Stimulated activated CD4-positive, alpha-beta T cell treated with anti-CD3 and anti-CD28 coated beads, Interleukin-15, amount 100 ng/mL, for 1 hour (primary cell): ENCODE measurements at places on chromosomes 11 and 22.

GRCh38 chr11:92180664-92181251 is 43.9 kb upstream of the FAT3 start:
- no peak for DNase-seq

GRCh38 chr11:132595711-132596134 is 936.6 kb downstream of the OPCML start:
- no peak for DNase-seq

DNA sequence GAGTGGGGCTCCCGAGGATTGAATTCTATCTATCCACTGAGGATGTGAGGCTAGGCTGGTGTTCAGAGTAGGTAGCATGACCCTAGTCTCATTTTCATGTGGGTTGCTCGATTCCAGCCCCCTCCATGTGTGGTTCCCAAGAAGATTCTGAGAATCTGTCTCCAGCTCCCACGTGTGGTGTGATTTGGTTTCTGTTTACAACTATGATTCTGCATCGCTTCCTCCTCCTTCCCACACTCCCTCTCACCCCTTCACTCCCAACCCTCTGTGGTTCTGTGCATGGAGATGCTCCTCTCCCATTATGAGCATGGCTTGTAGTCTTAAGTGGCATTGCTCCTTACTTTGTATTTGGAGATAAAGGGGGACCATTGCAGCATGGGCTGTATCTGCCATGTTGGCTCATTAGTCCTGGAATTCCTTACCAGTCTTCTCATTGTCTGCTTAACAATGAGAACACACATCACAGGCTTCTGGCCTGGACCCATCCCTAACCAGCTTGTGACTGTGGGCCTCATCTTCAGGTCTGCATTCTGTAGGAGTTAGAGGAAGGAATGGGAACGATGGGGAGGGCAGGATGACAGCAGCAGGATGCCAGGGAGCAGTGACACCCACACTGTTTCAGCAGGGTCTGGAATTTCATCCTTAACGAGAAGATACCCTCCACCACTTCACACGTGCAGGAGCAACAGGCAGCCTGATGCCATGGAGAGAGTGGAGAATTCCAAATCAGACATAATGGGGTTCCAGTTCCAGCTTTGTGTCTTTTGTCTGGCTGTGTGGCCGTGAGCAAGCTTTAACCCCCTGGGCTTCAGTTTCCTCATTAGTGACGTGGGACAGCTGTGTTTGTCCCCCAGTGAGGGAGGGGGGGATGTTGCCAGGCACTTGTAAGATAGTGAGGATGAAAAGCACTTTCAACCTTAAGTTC is 86.0 kb downstream of the CCDC81 start:
- no peak for DNase-seq

DNA sequence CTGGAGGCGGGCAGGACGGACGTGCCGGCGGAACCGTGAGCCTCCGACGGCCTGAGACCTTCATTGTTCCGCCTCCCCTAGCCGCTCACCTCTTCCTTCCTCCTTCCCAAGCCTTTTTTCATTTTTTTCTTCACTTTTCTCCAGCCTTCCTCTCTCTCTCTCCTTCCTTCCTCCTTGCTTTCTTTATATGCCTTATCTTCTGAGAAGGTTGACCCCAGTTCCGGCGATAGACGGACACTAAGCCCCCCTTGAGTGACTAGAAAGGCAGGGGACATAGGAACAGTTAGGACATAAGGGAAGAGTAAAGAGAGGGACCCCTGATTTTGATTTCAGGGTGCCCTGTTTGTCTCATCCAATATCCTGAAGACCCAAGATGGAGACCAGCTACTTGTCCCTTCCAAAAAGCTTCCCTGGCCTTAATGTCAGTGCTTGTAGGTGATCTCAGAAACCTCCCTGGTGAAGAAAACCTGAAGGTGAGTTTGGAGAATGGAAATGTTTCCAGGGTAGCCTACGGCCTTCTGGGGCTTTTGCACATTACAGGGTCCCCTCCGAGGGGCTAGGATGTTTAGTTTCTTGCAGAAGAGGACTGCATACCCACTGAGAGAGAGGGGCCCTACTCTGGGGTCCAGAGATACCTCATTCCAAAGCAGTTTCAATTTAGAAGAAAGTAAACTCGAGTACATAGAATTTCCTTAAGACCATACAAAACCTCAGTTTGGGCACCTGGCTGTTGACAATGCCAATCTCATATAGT is 3.5 kb downstream of the ADM start:
- no peak for DNase-seq

DNA sequence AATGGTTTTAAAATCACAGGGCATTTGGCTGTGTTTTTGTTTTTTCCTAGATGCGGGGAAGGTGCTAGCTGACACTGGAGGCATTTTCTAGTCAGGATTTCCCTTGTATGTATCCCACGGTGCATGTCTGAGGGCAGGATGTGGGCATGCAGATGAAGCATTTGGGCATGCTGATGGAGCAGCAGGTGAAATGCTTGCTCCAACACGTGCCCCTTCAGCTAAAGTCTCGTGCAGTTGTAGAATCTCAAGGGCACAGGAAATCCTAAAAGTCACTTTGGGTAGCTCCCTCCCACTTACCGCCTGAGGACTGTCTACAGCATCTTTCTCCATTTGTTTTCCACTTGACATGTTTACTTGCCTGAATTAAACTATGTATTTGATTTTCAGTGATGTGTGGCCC is 429.4 kb upstream of the B3GAT1 start:
- DNase-seq = no peak
